ENCODE measurements at places on chromosomes 7 and 10. TPM values are rescaled to one million over a fixed set of nuclear protein-coding genes. Genes with fewer than 3 reads are reported as not detected.

GRCh38 chr10:131141207-131141606 is 170.3 kb downstream of the TCERG1L start:
- no peak for DNase-seq

- DNase-seq: no peak
Measured at GRCh38 chr7:138907201-138907847, 73.9 kb downstream of the KIAA1549 start.

- no peak for DNase-seq
Measured at GRCh38 chr10:110980807-110981206, 61.4 kb downstream of the SHOC2 start.

DNA sequence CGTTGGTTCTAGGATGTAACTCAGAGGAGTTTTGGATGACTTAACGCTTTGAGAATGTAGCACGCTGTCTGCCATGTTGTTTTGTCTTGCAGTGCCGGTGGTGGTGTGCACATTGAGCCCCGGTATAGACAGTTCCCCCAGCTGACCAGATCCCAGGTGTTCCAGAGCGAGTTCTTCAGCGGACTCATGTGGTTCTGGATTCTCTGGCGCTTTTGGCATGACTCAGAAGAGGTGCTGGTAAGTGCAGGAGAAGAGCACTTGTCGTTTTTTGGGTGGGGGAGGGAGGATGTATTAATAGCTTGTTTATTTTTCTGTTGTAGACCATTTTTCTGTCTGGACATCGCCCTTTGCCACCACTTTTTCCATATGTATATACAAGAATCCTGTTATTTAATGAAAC is 6.3 kb downstream of the NDUFB2 start:
- DNase-seq: no peak

DNA sequence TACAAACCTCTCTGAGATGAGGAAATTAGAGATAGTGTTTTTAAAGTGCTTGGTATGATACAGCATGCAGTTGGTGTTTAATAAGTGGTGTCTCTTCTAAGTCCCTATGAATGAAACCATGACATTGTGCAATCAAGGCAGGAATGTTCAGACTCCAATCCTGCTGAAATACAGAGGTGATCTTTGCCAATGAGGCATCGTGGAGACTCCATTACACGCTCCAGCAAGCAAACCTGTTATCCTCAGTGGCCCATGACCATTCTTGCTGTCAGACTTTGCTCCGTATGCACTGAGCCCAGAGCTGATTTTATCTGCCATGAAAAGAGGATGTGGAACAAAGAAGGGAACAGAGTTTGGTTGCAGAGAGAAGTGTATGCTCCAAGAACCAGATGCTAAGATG is 47.3 kb downstream of the CDHR3 start:
- no peak for DNase-seq

GRCh38 chr10:3530783-3531645 is 254.0 kb downstream of the KLF6 start:
- peak; percentile 70 for DNase-seq

GRCh38 chr10:31896968-31897384 is 31.7 kb downstream of the ARHGAP12 start:
- no peak for DNase-seq

- no peak for DNase-seq
Measured at GRCh38 chr7:129522088-129522970, 20.0 kb downstream of the SMKR1 start.

GRCh38 chr10:30832749-30833627 is 198.7 kb downstream of the ZNF438 start:
- DNase-seq: peak; percentile 74

GRCh38 chr10:119893074-119893473 is 544 bp downstream of the SEC23IP start:
- no peak for DNase-seq

DNA sequence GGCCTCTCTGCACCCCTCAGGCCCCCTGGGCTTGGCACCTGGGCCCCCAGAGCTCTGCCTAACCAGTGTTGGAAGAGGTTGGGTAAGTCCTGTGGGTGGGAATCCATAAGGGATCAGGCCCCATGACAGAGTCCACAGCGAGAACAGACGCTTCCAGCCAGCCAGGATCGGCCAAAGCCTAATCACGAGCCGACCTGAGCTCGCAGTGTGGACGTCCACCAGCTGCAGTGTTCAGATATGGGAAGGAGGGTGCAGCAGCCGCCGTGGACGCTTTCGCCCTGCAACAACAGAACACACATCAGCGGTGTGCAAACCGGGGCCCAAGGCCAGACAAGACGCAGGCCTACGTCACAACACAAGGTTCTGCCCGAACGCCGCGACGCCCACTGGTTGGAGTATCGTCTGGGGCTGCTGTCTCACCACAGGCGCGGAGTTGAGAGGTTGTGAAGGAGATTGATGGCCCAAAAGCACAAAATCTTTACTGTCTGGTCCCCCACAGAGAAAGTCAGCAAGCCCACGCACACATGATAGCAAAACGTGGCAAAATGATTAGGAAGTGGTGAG is 102.1 kb downstream of the FOXL3 start:
- DNase-seq: no peak

DNA sequence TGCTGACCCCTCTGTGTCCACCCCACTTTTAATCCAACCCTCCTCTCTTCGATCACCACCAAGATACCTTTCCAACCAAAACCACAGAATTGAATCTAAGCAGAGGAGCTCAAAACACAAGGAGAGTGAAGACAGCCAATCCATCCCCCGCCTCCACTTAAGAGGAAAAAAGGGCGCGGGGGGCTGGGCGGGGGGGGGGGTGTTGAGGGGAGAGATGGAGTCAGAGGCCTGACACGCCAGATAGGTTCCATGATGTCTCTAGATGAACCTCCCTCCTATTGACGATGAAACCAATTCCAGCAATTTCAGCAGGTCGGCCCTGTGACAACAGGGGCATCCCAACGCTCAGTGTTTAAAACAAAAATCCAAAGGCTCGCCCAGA is 1.3 kb downstream of the SORBS1 start:
- no peak for DNase-seq

DNA sequence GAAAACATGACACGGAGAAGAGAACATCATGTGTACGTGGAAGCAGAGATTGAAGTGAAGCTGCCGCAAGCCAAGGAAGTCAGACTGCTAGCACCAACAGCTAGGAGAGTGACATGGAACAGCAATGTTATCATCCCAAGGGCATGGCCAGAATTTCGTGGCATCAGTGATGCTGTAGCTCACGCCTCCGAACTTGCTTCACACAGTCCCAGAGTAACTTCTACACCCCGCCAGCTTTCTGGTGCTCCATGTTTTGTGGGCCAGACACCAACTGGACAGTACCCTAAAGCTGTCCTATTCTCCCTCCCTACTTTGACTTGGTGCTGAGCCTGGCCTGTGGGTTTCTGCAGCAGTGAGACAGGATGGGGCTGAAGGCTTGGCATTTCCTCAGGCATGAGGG is 33.0 kb upstream of the EMX2 start:
- no peak for DNase-seq

- no peak for DNase-seq
Measured at GRCh38 chr7:123724817-123725253, 24.0 kb downstream of the WASL start.

GRCh38 chr7:418636-419280 is 100.9 kb downstream of the PDGFA start:
- DNase-seq: no peak

- DNase-seq: no peak
Measured at GRCh38 chr10:87841186-87841585, 22.1 kb downstream of the KLLN start.

- DNase-seq: no peak
Measured at GRCh38 chr10:130138479-130138866, 2.3 kb downstream of the GLRX3 start.

GRCh38 chr7:132440151-132440550 is 136.1 kb downstream of the PLXNA4 start:
- no peak for DNase-seq

GRCh38 chr10:90179696-90180407 is 478.5 kb downstream of the KIF20B start:
- DNase-seq: no peak

DNA sequence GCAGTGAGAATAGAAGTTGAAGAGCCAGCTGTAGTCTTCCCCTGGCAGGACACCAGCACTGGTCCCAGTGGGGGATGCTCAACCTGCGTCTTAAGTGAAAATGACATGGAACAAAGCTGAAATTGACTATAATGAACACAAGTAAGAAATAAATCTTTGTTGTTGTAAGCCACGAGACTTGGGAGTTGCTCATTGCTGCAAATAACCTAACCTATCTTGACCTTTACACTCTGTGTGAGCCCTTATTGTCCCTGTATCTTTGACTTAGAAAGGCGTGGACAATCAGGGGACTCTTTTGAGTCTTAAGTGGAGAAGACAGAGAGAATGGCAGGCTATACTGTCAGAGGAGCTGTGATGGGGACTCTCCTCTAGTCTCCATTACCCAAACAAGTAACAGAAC is 16.9 kb downstream of the ZC3HAV1L start:
- DNase-seq: no peak

DNA sequence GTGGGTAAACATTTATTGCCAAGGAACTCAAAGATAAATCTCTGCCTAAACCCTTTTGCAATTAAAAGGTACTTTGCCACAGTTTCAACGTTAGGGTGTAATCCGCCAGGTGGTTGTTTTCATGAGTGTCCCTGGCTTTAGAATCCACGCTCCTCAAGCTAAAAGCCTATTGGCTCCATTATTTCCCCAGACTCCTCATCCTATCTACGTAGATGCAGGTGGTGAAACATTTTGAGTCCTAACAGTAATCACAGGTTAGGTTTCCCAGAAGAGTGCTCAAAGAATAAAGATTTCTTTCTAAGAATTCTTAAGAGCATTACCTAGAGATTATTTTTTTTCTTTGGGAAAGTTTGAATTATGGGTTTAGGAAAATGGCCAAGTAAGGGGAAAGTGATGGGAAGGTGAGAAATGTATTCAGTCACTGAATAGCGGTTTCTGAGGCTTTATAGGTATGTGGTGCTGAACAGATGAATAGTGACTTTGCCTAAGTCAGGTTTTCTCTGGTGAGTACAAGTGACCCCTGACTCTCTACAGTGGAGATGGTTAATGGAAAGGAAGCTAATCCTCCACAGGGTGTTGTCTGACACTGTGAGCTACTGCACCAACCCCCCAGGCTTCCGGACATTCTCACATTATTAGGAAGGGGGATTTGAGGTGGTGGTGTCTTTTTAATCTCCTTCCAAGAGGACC is 60.2 kb downstream of the NRP1 start:
- DNase-seq: no peak

DNA sequence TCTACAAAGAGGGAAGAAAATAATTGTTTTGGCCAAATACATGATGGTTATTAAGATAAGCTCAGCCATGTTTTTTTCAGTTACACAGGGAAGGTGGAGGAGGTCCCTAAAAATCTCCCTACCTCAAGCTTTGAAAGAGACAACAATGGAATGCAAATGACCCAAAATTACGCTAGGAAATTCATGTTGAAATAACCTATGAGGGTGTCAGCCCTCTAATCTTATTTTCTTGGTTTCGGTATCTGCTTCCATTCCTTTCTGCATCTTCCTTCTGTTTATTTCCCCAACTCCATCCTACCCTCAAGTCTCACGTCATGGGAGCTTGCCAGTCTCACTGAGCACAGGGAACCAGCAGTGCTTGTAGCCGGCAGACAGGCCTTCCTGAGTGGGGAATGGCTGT is 40.6 kb upstream of the SMNDC1 start:
- no peak for DNase-seq

DNA sequence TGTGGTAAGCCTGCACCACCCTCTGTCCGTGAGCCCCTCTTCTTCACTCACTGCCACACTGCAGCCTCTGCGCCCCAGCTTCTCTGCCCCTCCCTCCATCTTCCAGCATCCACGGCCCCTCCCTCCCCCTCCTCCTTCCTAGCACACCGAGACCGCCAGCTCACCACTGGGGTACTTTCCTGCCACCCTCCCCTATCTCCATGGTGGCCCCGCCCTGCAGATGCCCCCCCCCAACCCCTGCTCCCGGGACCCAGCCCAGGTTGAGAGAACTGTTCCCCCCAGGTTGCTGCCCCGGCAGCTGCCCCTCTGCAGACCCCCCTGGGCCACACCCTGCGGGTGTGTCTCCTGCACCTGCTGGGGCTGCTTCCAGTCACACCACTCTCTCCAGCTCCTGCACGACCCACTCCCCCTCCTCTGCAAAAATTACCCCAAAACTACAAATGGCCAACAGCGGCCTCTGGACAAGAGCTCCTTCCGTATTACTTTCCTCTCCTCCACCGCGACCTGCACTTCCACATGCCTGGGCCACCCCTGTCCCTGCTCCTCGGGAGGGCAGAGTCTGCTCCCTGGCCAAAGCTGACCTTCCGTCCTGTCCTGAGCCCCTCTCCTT is 209.2 kb upstream of the PPP2R2D start:
- no peak for DNase-seq

DNA sequence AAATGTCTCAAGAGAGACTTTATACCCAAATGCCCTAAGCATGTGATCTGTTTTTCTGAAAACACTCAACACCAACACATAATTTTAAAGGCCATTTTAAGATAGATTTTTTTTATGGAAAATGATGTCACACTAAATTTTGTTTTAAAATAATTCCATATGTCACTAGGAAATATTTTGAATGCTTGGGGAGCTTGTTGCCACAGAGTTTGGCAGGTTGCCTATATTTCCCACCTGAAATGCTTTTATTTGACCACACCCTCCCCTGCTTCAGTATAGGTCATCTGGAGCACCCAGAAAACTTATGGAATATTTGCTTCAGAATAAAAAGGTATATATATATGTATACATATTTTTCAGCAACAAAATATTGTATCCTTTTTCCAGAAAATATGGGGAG is 180.0 kb upstream of the ANK3 start:
- DNase-seq: no peak

- no peak for DNase-seq
Measured at GRCh38 chr7:86963599-86964230, 95.7 kb downstream of the ELAPOR2 start.

Gene CRHR2
- not detected for total RNA-seq

Gene AP1S1
- 74.7 TPM for total RNA-seq

Gene TMEM139
- 12.2 TPM for total RNA-seq

Gene RARRES2
- 123 TPM for total RNA-seq

Gene SCIN
- total RNA-seq: 16.4 TPM

Gene PRSS37
- not detected for total RNA-seq

Gene NUTM2B
- 1.3 TPM for total RNA-seq

Gene VWA2
- 18.3 TPM for total RNA-seq

Gene TMEM184A
- total RNA-seq: 1.8 TPM

Gene CYP17A1
- total RNA-seq: 2.1 TPM

Gene MYL7
- 13.0 TPM for total RNA-seq

Gene UROS
- 32.5 TPM for total RNA-seq

Measured in lung (tissue), 17 donors.